ENCODE measurements at places on chromosomes 16 and 17. TPM values are rescaled to one million over a fixed set of nuclear protein-coding genes. Genes with fewer than 3 reads are reported as not detected.

DNA sequence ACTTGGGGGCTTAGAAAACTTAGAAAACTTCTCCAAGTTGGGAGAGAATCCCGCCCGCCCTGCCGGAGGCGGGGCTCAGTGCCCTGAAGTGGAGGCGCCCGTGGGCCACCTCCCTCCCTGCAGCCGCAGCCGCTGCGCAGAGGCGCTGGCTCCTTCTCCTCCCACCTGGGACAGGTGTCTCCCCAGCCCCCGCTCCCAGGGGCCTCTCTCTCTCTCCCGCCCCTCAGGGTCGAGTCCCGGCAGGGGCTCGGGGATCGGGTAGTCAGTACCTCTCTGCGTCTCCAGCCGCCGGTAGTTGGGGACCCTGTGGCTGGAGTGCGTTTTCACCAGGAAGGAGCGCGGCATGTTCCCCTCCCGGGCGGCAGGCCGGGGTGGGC is 257 bp downstream of the SNAI3 start:
- DNase-seq = no peak

DNA sequence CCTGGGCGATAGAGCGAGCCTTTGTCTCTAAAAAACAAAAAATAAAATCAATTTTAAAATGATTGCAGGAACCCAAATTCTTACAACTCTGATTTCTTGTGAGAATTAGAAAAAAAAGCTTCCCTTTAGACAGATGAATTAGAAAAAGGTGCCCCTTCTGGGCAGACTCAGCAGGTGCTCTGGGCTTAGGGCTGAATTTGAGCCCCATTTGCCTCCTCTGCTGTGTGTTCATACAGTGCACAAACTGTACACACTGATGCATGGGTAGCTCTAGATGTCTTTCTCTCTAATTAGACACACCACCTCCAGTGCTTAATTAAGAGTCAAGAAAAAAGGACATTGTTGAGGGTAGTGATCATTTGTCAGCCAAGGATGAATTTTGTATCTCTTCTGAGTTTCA is 38.5 kb upstream of the NOL11 start:
- DNase-seq = no peak

DNA sequence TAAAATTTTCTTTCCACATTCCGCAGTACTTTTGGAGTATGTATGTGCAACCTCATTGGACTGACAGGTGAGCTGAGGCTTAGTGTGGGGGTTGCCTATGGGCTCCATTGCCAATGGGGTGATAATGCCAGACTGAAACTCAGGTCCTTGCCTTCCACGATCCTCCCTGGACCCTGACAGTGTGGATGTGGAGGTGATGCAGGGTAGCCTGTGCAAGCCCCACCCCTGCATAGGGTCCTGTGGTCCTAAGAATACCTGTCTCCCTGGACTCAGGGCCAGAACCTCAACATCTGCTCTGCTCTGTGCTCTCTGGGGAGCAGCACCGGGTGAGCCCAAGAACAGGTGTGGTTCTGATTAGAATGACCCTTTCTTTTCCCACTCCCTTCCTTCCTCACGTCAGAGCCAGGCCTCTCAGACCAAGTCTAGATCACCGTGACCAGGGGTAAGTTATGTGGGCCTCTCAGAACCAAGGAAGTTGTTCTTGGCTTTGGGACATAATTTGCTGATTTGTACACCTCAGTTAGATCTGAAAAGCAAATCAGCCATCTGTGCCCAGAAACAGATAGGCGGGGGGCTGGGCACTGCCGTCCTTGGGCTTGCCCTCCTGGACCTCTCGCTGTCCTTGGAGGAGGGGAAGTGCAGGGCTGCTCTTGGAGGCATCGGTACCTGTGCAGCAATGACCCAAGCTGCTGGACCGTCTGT is 8.4 kb upstream of the TNS4 start:
- DNase-seq = no peak

GRCh38 chr17:66985338-66986237 is 21.1 kb downstream of the CACNG4 start:
- no peak for DNase-seq

NPIPB13 gene
- 20.0 TPM for total RNA-seq

DNA sequence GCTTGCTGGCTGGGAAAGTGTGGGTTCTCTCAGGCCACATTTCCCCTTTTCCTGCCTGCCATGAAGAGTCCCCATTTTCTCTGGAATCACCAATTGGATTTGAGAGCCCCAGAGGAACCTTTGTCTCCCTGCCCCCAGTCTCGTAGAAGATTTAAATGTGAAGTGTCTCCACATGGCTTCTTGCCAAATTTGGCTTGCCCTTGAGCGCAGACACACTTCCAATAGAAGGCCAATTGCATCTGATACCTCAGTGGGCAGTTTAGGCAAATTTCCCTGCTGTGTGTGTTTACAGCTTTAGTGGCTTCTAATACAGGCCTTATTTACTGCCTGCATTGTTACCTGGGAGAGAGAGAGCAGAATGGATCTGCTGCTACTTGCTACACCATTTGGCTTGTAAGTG is 29.7 kb downstream of the CDK5R1 start:
- no peak for DNase-seq

DNA sequence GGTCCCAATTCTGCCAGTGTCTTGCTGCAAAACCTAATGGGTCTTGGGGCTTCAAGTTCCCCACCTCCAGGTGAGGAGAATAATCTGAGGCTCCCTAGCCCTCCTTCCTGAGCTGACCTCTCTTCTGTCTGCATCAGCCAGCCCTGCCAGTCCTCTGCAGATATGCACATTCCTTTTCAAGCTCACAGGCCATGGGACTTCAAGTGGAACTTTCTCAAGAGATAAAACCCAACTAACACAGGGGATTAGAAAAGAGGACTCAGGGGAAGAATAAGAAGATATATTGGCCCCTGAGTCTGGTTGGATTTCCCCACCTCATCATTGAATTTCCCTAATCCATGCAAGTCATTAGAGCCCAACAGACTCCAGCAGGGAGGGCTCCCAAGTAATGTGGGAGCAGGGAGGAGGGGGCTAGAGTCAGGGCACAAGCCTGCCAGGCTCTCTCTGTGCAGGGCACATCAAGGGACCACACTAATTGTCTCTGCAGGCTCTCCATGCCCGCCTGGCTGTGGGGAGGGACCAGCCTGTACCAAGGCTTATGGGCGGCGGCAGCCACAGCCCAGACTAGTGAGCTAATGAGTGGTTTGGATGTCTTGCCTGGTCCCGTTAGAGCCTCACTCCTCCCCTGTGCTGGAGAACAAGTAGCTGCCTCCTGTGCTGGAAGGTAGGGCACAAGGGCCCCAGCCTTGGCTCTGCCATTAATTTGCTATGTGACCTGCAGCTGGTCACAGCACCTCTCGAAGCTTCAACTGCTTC is 1.2 kb downstream of the KRT14 start:
- no peak for DNase-seq
